GM10248 (cell line): ENCODE measurements at places on chromosomes 3 and 15.

DNA sequence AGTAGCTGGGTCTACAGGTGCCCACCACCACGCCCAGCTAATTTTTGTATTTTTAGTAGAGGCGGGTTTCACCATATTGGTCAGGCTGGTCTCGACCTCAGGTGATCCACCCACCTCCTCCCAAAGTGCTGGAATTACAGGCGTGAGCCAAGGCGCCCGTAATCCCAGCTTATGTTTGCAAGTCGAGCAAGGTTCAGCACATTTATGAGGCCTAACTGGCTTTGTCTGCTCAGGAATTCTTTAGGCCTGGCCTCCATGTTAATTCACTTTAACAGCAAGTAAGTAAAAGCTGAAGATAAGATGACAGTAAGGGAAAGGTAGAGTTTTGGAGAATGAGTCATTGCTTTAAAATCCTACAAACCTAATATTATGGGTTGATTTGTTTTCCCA lies 24.6 kb downstream of the SIDT1 start:
- DNase-seq, result no peak

DNA sequence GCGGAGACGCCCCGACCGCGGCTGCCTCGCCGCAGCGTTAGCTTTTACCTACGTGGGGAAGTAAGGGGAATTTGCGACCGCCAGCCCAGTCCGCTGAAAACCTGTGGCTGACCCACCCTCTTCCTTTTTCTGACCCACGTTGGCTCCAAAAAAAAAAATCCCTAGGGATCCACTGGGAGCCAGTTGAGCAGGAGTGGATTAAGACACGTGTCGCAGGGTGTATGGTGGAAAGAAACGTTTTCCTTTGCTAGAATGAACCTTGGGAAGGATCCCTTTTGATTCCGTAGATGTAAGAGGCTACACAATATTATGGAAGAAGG lies 575 bp upstream of the PCYT1A start:
- no peak for DNase-seq

GRCh38 chr15:29102911-29103823 lies 166.5 kb downstream of the NSMCE3 start:
- no peak for DNase-seq

DNA sequence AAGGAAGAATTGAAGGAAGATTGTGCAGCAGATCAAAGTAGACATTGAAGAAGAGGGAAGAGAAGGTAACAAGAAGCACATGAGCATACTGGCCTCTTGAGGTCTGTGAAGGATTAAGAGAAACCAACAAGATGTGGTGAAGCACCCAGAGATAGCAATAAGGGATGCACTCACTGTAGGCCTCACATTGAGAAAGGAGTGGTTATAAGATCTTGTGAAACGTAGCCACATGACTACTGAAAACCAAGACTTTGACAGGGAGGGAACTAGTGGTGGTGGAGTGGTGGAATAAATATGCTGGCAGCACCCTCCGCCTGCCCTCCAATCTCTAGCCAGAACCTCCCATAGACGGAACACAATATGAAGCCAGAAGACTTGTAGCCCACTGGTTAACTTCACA lies 651.2 kb downstream of the DIPK2A start:
- no peak for DNase-seq

GRCh38 chr3:160374925-160375324 lies 24.1 kb downstream of the IFT80 start:
- no peak for DNase-seq

DNA sequence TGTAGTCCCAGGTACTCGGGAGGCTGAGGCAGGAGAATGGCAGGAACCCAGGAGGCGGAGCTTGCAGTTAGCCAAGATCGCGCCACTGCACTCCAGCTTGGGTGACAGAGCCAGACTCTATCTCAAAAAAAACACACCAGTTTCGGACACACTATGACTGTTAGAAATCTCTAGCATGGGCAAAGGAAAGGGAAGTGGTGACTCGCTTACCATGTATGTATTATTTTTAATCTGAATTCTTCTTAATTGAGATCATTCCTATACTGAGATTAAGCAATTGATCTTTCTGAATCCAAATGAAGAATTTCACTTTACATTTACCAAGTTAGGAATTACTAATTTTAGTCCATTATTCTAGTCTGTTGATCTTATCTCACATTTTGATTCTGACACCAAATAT lies 459.2 kb upstream of the ALCAM start:
- no peak for DNase-seq

GRCh38 chr3:73791356-73791755 lies 166.6 kb upstream of the PDZRN3 start:
- DNase-seq, result no peak

DNA sequence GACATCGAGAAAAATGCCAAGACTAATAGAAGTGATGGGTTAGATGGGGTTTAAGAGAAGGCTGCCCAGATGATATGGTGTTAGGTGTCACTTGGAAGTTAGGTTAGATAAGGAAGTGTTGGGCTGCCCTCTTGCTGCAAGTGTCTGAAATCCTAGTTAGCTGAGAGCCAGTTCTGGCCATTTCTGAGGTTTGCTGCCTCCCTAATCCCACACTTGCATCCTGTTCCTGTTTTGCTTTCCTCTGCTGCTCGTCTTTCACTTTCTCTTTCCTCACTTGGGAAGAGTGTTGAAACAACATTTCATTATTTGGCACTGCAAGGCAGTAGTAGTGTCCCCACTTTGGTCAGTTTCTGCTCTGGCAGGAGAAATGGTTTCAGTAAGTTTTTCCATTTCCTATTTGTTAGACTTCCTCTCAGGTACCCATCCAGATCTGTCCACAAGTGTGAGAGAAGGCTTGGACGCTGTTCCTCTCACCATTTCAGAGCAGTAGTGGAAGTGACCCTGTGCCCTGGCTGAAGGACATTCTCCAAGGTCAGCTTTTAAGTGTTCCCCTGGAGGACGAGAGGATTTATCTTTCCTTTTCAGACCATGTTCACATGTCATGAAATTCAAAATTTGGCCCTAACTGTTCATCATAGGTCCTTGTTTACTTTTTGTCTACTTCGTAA lies 93.3 kb downstream of the ADAMTSL3 start:
- DNase-seq, result no peak

GRCh38 chr3:51709004-51709420 lies 2.1 kb downstream of the GRM2 start:
- no peak for DNase-seq

GRCh38 chr3:168165390-168166269 lies 69.9 kb upstream of the GOLIM4 start:
- DNase-seq, result peak; percentile 66

- DNase-seq, result no peak
Measured at GRCh38 chr3:160084998-160085397, 96.4 kb downstream of the IL12A start.

- DNase-seq, result no peak
Measured at GRCh38 chr3:107861904-107862303, 228.9 kb downstream of the CD47 start.

DNA sequence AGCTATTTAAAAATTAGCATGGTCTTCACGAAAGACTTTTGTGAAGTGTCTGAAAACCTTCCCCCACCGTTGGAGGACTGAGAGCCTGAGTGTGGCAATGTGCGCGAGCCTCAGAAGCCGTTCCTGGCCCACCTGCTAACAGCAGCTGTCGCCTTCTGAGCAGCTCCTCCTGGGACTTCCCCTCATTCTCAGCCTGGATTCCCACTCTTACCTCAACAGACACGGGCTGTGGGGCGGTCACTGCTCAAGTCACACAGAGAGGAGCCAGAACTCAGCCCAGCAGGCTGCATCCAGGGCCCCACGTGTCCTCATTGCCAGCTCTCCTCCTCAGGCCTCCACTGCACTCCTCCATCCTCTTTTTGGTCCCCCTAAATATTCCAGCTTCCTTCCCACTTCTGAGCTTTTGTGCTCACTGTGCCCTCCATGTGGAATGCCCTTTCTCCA lies 7.8 kb downstream of the DNASE1L3 start:
- peak; percentile 63 for DNase-seq

- DNase-seq, result no peak
Measured at GRCh38 chr3:131701153-131701770, 198.5 kb upstream of the MRPL3 start.

DNA sequence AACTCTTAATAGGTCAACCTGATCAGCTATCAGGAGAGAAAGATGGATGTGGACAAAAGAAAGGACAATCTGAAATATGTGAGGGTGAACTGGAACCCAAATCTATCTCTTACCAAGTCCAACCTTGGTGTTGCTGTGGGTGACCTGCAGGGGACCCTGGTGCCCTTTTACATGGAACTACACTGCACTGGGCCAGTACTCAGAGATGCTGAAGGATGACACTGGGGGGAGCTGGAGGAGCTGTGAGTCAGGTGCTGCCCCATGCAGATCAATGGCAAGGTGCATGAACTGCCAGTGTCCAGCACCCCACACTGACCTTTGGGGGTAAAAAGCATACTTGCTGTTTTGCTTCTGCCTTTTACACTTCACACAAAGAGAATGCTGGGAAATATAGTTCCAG lies 55.6 kb upstream of the TBC1D5 start:
- DNase-seq, result no peak

GRCh38 chr3:172051310-172051956 lies 12.1 kb downstream of the FNDC3B start:
- DNase-seq, result no peak

DNA sequence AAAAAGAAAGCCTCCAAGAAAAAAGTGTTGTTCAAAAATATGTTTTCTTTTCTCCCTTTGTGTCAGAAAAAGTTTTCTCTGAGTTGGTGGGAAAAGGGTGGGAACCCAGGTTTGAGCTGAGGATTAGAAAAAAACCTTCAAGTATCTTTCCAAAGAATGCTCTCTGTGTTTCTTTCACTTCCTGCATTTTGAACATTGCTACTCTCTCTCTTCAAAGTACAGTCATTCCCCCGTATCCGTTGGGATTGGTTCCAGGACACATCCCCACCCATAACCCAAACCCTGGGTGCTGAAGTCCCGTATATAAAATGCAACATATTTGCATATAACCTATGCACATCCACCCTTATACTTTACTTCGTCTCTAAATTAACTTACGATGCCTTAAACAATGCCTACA lies 139.6 kb downstream of the TMCO5A start:
- no peak for DNase-seq

GRCh38 chr3:18740631-18741583 lies 315.8 kb upstream of the SATB1 start:
- DNase-seq, result peak; percentile 4

- no peak for DNase-seq
Measured at GRCh38 chr15:83602021-83602420, 51.9 kb upstream of the ADAMTSL3 start.

DNA sequence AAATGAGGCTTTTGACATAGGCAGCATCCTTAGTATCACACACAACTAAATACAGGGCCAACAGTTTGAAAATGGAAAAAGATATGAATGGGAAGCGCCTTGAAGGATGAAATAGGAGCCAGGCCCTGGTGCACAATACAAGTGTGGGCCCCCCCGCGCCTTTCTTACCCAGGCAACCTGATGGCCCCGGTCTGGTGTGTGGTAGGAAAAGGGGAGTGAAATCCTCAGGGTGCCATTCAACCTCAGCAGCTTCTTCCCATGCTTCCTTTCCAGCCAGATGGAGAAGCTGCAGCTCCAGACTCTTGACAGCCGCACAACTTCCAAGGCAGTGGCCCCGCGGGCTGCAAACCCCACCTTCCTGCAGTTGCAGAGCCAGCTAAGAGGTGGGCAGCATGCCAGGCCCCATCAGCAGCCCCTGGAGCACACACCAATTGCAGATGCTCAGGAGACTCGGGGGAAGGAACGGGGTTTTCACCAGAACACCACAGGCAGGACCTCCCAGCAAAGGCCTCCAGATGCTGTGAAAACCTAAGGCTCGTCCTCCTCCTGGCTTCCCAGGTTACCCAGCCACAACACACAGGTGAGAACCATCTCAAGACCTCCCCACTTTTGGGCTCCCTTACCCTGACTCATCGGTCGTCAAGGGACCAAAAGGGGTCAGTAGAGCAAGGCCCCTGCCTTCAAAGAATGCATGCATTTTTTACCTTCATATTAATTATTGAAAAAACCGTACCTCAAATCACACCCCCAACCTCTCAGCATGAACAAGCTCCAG lies 101.6 kb downstream of the CPN2 start:
- no peak for DNase-seq

- DNase-seq, result no peak
Measured at GRCh38 chr15:77426871-77427270, 6.2 kb downstream of the HMG20A start.

- DNase-seq, result no peak
Measured at GRCh38 chr3:131360191-131360755, 21.3 kb upstream of the NUDT16 start.
